ENCODE measurements at places on chromosomes 2 and 18. TPM values are rescaled to one million over a fixed set of nuclear protein-coding genes. Genes with fewer than 3 reads are reported as not detected.

The MAIP1 gene
- 17.9 TPM for total RNA-seq

The ITGB6 gene
- total RNA-seq: not detected

The ATP6V1B1 gene
- total RNA-seq: not detected

The REG1A gene
- total RNA-seq: not detected

The TUBB8B gene
- not detected for total RNA-seq

The CNGA3 gene
- total RNA-seq: not detected

The COL4A3 gene
- total RNA-seq: 0.16 TPM

The DPP4 gene
- total RNA-seq: 23.4 TPM

The ONECUT2 gene
- total RNA-seq: not detected

The ANKRD36 gene
- 47.2 TPM for total RNA-seq

The RAD51AP2 gene
- not detected for total RNA-seq

The REG3G gene
- total RNA-seq: not detected

DNA sequence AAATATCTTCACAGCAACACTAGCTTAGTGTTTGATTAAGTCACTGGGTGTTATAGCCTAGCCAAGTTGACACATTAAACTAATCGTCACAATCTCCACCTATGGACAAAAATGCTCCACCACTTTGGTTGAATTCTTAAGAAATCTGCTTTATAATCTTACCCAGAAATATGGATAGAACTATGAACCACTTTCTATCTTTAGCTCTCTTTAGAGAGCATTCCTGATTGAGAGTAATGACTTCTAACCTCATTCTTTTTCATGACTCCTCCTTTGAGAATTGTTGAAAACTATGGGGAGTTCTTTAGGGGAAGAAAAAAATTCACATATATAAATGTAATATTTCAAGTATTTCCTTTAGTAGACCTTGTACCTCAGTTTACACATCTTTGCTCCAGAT lies 1282.2 kb upstream of the ZEB2 start:
- no peaks in the 10 kb centered on the region for H3K4me1 ChIP-seq
- no peak for DNase-seq
- no peak overlapping the region for H3K27ac ChIP-seq
- H3K36me3 ChIP-seq: no peaks in the 10 kb centered on the region

GRCh38 chr18:77632758-77633157 lies 383.1 kb downstream of the GALR1 start:
- H3K4me3 ChIP-seq: no peak overlapping the region
- no peak for DNase-seq
- no peaks in the 10 kb centered on the region for H3K36me3 ChIP-seq
- H3K27me3 ChIP-seq: peaks cover 16% of the 10 kb centered on the region
- no peak overlapping the region for H3K27ac ChIP-seq
- no peaks in the 10 kb centered on the region for H3K4me1 ChIP-seq

DNA sequence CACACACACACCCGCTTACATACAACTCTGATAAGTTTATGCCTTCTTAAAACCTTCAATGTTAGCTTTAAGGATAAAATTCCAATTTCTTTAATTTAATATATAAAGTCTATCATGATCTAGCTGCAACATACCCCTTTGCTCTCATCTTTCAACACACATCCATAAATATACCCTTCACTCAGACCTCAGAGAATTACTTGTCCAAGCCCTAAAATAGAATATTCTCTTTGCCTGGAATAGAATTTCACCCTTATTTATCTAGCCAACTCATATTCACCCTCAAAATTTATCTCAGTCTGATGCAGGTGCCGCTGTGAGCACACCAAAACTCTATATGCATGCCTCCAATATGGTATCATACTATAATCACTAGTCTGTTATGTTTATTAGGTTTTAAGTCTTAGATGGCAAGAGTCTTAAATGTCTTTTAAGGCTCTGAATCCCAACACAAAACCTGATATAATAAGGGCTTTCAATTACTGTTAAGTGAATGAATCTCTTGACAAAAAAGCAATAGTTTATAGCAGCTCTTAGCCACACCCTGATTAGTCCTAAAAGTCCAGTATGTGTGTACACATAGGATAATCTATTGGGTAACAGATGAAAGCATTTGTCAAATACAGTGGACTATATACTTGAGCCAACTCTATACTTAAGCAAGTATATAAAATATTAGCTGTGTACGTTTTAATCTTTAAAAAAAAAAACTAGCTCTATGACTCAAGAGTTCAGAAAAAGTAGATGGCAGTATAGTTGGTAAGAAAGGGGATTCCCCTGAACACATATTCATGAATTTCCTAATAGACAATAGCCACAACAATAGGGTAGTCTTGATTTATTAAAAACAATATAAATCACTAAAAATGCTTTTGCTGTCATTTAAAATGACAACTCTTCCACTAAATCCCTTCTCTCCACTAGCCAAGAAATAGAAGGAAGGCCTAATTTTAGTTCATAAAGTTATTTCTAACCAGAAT lies 144.5 kb downstream of the EXOC6B start:
- DNase-seq: no peak
- H3K27me3 ChIP-seq: no peaks in the 10 kb centered on the region
- H3K4me3 ChIP-seq: no peak overlapping the region

- H3K36me3 ChIP-seq: no peaks in the 10 kb centered on the region
- DNase-seq: no peak
Observed at GRCh38 chr18:5772306-5773105, 122.8 kb downstream of the TMEM200C start.

- no peak overlapping the region for H3K27ac ChIP-seq
- no peaks in the 10 kb centered on the region for H3K36me3 ChIP-seq
- H3K4me1 ChIP-seq: no peaks in the 10 kb centered on the region
Observed at GRCh38 chr2:226352941-226353560, 446.6 kb downstream of the IRS1 start.

GRCh38 chr2:133526530-133527300 lies 41.5 kb downstream of the NCKAP5 start:
- H3K4me3 ChIP-seq: no peak overlapping the region
- no peak for DNase-seq
- H3K27ac ChIP-seq: no peak overlapping the region
- no peaks in the 10 kb centered on the region for H3K4me1 ChIP-seq
- peaks cover 13% of the 10 kb centered on the region for H3K27me3 ChIP-seq

DNA sequence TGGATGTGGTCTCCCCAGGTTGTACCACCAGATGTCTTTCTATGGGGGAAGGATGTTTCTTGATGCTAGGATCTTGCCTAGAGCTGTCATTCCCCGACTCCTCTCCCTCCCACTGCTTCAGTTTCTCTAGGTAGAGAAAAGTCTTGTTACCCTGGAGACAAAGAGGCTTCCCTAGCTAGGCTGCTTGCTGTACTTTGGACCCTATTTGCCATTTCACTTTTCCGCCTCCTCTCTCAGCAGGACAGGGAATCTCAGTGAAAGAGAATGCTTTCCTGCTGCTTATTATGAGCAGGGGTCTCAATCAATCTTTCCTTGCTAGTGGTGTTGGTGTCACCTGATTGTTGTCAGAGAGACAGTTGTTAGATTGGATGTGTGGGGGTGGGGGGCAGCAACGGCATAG lies 818.8 kb upstream of the GYPC start:
- H3K27me3 ChIP-seq: no peaks in the 10 kb centered on the region
- DNase-seq: no peak
- H3K4me1 ChIP-seq: no peaks in the 10 kb centered on the region
- H3K4me3 ChIP-seq: no peak overlapping the region
- H3K36me3 ChIP-seq: no peaks in the 10 kb centered on the region
- no peak overlapping the region for H3K27ac ChIP-seq

DNA sequence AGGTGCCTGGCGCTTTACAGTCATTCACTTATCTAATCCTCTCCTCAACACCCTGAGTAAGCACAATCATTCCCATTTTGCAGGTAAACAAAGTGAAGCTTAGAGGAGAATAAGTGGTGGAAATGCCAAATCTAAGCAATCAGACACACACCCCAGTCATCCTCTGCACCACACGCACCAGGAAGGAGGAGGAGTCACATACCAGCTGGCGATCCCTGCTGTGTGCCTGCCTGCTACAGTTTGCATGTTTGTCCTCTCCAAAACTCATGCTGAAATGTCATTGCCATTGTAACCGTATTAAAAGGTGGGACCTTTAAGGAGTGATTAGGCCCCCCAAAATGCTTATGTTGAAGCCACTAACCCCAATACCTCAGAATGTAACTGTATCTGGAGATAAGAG lies 93.7 kb downstream of the LOXHD1 start:
- no peaks in the 10 kb centered on the region for H3K36me3 ChIP-seq
- no peaks in the 10 kb centered on the region for H3K4me1 ChIP-seq
- H3K4me3 ChIP-seq: no peak overlapping the region

GRCh38 chr18:1412655-1413322 lies 508.1 kb downstream of the ADCYAP1 start:
- no peak overlapping the region for H3K4me3 ChIP-seq
- no peak for DNase-seq
- H3K36me3 ChIP-seq: no peaks in the 10 kb centered on the region
- H3K27me3 ChIP-seq: no peaks in the 10 kb centered on the region
- H3K4me1 ChIP-seq: no peaks in the 10 kb centered on the region

DNA sequence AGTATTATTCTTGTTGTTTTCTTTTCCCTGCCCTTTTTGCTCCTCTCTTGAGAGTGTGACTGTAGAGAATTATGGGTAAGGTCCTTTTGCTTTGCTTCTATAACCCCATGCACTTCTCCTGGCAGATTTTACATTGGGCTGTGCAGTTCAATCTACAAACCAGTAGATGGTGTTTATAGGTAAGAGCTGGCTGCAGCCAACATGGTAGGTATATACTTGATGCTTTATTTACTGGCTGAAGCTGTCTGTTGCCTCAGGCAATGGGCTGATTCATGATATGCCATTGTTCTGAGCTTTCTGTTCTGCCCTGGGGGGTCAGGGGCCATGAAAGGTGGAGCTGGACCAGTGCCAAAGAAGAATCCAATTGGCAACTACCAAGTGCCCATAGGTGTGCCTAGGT lies 48.3 kb upstream of the MYL1 start:
- DNase-seq: no peak
- no peaks in the 10 kb centered on the region for H3K36me3 ChIP-seq
- H3K27me3 ChIP-seq: peaks cover 1% of the 10 kb centered on the region
- H3K4me3 ChIP-seq: no peak overlapping the region
- H3K27ac ChIP-seq: no peak overlapping the region

- H3K27me3 ChIP-seq: peaks cover 7% of the 10 kb centered on the region
- H3K36me3 ChIP-seq: no peaks in the 10 kb centered on the region
Observed at GRCh38 chr2:149387411-149387810, 57.0 kb downstream of the LYPD6 start.

DNA sequence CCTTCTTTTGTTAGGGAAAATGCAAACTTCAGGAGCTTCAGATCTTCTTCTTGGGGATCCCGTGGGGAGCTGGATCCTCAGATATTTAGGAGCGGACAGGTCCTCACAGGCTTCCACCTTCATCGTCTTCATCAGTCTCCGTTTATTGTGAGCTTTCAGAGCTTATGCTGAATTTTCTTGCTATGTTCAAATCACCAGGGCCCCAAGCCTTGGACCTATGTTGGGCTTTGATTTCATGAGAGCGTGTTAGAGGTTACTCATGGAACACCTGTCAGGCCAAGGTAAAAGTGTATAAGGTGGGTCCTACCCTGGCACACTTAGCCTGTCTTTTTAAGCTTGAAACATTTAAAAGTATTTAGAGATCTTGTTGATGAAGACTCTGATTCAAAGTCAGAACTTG lies 212.9 kb downstream of the FAM210A start:
- H3K4me1 ChIP-seq: peaks cover 62% of the 10 kb centered on the region
- H3K4me3 ChIP-seq: no peak overlapping the region
- H3K36me3 ChIP-seq: peaks cover 20% of the 10 kb centered on the region

DNA sequence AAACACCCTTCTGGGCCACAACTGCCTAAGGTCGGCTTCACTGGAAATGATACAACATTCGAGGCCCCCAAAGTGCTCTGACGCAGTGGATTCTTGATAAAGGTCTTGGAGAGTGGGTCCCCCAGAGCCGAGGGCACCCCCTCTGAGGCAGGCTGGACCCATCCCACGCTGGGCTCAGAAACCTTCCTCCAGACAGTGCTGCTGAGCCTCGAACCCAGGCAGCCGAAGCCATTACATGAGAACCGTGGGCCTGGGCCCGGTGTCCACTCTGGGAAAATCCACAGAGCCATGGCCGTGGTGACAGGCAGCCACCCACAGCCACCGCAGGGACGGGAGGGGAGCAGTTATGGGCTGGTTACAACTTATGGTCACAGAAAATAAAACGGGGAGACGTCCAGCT lies 81.4 kb upstream of the ID2 start:
- no peak overlapping the region for H3K27ac ChIP-seq
- peaks cover 1% of the 10 kb centered on the region for H3K27me3 ChIP-seq
- H3K36me3 ChIP-seq: no peaks in the 10 kb centered on the region
- H3K4me3 ChIP-seq: no peak overlapping the region
- no peak for DNase-seq

- H3K4me1 ChIP-seq: no peaks in the 10 kb centered on the region
- H3K27ac ChIP-seq: no peak overlapping the region
- no peaks in the 10 kb centered on the region for H3K36me3 ChIP-seq
- DNase-seq: no peak
- H3K4me3 ChIP-seq: no peak overlapping the region
Observed at GRCh38 chr2:45808294-45808800, 156.9 kb downstream of the PRKCE start.

DNA sequence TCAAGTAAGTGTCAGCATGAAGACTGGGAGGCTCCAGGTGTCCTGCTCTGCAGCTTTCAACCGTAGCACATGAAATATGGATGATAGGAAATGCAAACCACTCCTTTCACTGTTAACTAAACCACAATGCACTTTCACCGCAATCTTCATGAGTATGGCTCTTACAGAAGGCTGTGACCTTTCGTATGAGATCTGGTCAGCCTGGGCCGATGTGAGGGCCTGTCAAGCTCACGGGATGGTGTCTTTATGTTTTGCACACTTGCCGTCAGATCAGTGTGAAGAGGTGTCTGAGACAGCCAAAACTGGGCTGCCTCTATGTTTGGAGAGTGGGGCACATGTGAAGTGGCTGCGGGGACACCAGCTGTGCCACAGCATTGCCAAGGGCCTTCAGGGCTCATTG lies 62.8 kb upstream of the AFF3 start:
- no peak overlapping the region for H3K27ac ChIP-seq
- H3K36me3 ChIP-seq: no peaks in the 10 kb centered on the region
- H3K4me1 ChIP-seq: peaks cover 7% of the 10 kb centered on the region
- no peak for DNase-seq
- H3K27me3 ChIP-seq: no peaks in the 10 kb centered on the region
- no peak overlapping the region for H3K4me3 ChIP-seq

DNA sequence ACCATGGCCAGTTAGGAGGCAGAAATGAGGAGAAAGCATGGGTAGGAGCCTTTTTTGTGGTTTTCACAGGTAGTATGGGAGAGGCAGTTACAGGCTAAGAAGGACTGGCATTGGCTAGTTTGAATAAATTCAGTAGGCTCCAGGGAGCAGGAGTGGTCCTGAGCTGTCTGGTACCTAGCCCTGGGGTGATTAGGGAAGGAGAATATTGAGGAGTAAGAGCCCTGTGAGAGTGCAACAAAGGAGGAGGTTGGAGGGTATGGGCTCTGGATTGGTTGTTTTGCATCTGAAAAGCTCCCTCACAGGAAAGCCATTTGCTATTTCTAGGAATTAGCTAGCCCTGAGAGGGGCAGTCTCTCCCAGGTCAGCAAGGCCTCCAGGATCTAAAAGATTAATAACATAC lies 13.3 kb upstream of the TCF7L1 start:
- no peaks in the 10 kb centered on the region for H3K36me3 ChIP-seq
- H3K4me3 ChIP-seq: no peak overlapping the region
- H3K27me3 ChIP-seq: peaks cover 1% of the 10 kb centered on the region
- no peak for DNase-seq

Data from naive thymus-derived CD8-positive, alpha-beta T cell (primary cell).